ENCODE measurements at places on chromosomes 16 and 17.

GRCh38 chr16:88045820-88046303 is 94.6 kb downstream of the BANP start:
- DNase-seq = no peak

- DNase-seq = no peak
Observed at GRCh38 chr17:76612977-76613851, 27.6 kb upstream of the ST6GALNAC2 start.

DNA sequence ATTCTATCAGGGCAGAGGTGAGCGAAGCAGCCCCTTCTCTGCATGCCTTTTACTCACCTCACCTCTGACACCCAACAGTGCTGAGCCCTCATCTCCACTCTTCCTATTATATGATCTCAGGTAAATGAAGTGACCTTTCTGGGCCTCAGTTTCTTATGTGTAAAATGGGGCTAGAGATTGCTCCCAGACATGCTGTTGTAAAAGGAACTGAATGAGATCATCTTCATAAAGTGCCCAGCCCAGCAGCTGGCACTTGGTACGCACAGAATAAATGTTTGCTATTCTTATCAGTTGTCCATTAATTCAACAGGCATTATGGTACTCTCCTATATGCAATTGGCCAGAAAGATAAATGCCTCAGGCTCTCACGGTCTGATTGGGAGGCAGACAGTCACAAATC is 4.5 kb upstream of the GALK1 start:
- DNase-seq = no peak

GRCh38 chr16:79407461-79408135 is 192.9 kb downstream of the MAF start:
- DNase-seq = no peak

GRCh38 chr17:72539981-72540897 is 419.4 kb downstream of the SOX9 start:
- DNase-seq = peak; percentile 52

DNA sequence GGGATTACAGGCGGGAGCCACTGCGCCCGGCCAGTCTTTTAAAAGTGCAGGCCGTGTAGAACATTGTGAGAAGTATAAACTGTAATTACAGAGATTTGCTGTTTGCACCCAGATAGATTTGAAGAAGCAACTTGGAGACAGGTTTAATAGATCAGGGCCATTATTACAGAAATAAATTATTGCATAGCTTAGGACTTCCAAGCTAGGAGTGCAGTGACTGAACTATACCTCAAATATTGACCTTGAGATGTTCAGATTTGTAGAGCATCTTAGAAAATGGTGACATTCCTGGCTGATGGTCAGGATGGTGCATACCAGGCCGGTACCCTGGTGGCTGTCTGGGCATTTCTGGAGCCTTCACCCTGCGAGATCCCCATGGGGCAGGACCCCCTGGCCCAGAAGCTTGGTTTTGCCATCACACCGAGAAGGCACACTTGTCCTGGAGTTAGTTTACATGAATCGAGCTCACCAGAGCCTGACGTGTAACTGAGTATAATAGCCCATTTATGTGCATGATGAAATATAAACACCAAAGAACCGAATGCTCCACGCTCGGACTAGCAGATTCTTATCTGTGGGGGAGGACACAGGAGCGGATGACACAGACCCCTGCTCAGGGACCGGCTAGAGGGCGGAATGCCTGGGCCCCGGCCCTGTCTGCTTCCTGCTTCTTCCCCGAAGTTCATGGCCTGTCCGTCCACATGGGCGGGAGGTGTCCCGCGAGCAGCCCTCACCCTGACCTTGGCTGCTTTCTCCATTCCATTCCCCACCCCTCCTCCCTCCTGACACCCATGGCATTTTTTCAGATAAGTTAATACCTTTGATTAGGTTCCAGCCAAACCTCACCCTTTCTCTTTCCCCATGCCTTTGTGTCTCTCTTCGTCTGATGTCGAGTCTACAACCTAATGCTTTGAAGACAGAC is 32.1 kb downstream of the CCDC40 start:
- no peak for DNase-seq
